ENCODE measurements at places on chromosomes 12 and 14. TPM values are rescaled to one million over a fixed set of nuclear protein-coding genes. Genes with fewer than 3 reads are reported as not detected.

GRCh38 chr14:60222820-60223219 is 26.2 kb upstream of the PPM1A start:
- no peaks in the 10 kb centered on the region for H3K4me1 ChIP-seq
- no peaks in the 10 kb centered on the region for H3K27me3 ChIP-seq
- H3K27ac ChIP-seq: no peak overlapping the region
- H3K4me3 ChIP-seq: no peak overlapping the region
- no peak for DNase-seq
- no peaks in the 10 kb centered on the region for H3K36me3 ChIP-seq

- no peaks in the 10 kb centered on the region for H3K27me3 ChIP-seq
These were observed 4.2 kb downstream of the NPC2 start for GRCh38 chr14:74488786-74489397.

- no peaks in the 10 kb centered on the region for H3K27me3 ChIP-seq
- no peak for DNase-seq
- no peak overlapping the region for H3K4me3 ChIP-seq
- peaks cover 61% of the 10 kb centered on the region for H3K4me1 ChIP-seq
These were observed 78.0 kb upstream of the DICER1 start for GRCh38 chr14:95235351-95235750.

DNA sequence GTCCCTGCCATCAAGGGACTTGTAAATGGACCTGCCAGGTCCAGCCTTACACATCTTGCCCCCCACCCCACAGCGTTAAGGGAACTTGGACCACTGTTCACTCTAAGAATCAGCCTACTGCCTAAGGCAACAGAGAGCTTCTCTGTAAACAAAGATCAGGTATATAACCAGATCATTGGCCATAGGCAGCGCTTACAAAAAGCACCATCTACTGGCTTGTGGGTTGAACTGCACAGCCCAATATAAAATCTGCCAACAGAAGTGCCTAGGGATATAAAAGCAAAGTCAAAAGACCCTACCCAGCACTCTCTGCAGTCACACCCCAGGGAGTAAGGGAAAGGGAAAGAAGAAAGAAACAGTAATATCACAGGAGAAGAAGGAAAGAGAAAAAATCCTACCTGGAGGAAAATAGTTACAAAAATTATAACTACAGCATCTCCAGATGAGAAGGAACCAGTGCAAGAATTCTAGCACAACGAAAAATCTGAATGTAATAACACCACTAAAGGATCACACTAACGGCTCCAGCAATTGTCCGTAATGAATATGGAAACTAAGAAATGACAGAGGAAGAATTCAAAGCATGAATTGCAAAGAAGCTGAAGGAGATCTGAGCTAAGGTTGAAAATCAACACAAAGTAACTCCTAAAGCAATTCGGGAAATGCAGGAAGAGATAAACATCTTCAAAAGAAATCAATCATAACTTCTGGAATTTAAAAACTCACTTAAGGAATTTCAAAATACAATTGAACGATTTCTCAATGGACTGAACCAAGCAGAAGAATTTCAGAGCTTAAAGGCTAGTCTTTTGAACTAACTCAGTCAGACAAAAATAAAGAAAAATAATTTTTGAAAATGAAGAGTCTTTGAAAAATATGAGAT is 95.2 kb upstream of the PCED1B start:
- H3K36me3 ChIP-seq: no peaks in the 10 kb centered on the region
- DNase-seq: no peak
- no peaks in the 10 kb centered on the region for H3K27me3 ChIP-seq
- H3K4me3 ChIP-seq: peak overlapping the region; percentile 43
- H3K4me1 ChIP-seq: peaks cover 10% of the 10 kb centered on the region

DNA sequence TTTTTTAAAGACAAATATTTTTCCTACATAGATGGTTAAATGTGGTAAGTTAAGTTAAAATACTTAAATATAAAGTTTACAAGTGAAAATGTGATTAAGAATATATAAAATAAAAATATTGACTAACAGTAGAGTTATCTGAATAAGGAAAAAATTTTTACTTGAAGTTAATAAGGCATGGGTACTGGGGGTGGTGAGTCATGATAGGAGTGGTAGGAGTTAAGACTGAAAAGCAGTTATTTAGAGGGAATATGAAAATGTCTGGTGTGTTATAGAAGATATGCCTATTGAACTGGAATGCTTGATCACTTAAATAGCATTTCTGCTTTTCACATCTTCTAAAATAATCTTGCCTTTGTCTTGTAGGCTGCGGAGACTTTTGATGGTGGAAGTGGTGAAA is 68.7 kb downstream of the CCDC91 start:
- H3K27me3 ChIP-seq: no peaks in the 10 kb centered on the region
- no peak for DNase-seq
- H3K4me3 ChIP-seq: no peak overlapping the region
- H3K27ac ChIP-seq: no peak overlapping the region
- peaks cover 13% of the 10 kb centered on the region for H3K4me1 ChIP-seq

MYG1 gene
- total RNA-seq: 50.1 TPM

Data from mesothelial cell of epicardium (in vitro differentiated cells).